ENCODE measurements at places on chromosomes 4 and X.

DNA sequence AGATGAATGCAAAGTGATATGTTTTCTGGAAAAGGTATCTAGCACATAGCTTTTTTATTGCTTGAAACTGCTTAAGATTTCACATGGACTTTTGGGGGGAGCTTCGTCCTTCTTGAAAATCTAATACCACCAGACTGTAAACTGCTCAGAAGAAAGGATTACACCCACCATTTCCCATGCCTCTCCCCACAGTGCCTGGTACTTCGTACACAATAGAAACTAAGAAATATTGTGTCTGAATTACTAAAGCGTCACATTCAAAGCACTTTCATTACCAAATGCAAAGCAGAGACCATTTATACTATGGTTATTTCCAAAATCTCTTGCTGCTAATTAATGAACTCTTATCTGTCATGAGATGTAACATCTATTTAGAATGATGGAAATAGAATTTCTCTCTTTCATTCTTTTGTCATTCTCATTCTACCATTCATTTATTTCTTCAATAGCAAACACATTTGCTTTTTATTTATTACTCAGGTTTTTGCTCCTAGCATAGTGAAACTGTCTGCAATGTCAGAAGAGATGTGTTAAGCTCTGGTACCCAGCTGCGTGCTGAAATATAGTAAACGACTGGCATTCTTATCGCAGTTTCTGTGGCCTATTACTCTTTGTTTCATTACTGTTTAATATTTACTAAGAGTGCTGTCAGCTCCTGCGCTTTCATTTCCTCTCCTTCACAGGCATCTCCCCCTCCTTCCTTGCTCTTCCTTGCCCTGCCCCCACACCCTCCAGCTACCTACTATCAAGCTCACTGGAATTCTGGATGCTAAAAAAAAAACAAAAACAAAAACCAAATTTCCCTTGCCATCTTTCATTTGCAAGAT lies 51.4 kb upstream of the RAPGEF2 start:
- no peak for DNase-seq

GRCh38 chrX:14027036-14027435 lies 2.7 kb downstream of the GEMIN8 start:
- DNase-seq: no peak

DNA sequence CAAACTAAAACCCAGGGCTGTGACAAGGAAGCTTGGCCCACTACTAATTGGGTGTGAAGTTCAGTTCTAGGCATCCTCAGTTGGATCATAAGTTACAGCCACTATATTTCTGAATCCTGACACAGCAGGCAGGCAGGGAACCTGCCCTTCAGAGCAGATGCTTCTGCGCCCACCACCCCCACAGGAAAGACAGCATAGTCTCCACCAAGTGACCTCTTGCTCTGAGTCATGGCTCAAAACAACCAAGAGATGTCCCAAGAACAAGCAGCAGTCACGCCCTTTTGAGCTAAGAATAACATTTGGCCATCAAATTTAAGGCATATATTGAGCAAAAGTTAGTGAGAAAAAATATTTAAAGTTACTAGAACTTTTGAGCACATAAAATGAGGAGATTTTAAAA lies 170.7 kb upstream of the SMARCAD1 start:
- DNase-seq: no peak

DNA sequence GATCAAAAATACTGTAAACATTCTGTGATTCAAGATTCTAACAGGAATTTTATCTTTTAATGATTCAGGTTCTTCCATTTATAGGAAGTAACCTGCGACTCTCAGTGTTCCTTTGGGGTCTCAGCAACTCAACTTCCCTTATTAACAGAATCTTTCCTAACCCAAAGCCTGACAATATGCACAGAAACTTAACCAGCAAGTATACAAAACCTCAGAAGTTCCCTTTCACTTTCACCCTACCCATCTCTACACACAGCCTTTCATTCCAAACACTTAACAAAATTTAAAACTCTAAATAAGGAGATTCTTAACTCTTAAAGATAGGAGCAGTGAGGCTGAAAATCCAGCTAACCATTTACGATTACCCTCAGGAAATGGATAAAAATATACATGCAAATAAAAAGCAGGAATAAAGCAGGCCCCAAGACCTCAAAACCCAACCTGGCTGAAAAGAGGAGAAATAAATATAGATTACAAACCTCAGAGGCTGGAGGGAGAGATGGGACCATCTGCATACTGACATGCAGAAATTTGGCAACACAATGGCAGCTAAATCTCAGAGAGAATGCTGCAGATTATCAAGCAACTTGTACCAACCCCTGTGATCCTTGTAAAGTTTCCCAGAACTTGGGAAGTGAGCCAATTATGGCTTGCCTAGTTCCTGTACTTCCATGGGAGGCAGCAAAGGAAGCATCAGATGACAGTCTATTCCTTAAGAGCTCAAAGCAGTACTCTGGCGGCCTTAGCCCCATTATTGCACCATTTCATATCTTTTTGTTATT lies 101.0 kb downstream of the ATP11C start:
- DNase-seq: peak; percentile 14

GRCh38 chr4:109414938-109415337 lies 18.7 kb upstream of the SEC24B start:
- DNase-seq: no peak
